Fibroblast of skin of left biceps (primary cell): ENCODE measurements at places on chromosomes 2 and 18.

GRCh38 chr2:8086796-8087479, 594.9 kb upstream of the ID2 start:
- peak; percentile 94 for DNase-seq

DNA sequence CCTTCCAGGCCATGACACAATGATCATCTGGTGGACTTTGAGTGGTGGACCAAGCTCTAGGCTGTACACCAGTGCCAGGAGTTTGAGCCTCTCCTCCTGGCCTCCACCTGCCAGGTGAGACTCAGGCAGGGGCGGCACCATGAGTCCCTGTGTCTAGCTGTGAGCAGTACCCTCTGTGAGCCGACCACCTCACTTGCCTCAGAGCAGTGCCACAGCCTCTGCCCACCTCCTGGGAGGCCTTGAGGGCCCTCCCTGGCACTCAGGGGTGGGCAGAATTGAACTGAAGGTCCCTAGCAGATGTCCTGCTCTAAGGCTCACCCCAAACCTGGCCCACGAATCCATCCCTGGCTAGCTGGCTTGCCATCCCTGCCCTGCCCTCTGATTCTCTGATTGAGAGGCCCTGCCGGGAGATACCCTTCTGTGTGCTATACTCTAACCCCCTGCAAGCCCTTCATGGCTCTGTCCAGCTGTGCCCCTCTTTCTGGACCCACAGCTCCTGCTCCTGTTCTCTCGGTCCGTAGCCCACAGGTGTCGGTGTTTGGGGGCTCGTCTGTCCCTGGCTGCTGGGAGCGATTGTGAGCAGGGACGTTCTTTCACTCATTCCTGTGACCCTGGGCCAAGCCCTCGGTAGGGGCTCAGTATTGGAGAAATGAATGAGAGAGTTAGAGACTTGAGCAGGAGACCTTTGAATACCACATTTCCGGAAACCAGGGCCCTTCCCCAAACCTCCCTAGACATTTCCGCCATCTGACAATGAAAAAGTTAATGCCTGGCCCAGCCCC, 70.0 kb downstream of the INHBB start:
- DNase-seq: no peak

- DNase-seq: no peak
Measured at GRCh38 chr2:38556006-38556801, 46.5 kb downstream of the HNRNPLL start.

GRCh38 chr2:98585386-98585785, 22.9 kb downstream of the COA5 start:
- no peak for DNase-seq

- no peak for DNase-seq
Measured at GRCh38 chr2:200689115-200689514, 103.3 kb downstream of the AOX1 start.

DNA sequence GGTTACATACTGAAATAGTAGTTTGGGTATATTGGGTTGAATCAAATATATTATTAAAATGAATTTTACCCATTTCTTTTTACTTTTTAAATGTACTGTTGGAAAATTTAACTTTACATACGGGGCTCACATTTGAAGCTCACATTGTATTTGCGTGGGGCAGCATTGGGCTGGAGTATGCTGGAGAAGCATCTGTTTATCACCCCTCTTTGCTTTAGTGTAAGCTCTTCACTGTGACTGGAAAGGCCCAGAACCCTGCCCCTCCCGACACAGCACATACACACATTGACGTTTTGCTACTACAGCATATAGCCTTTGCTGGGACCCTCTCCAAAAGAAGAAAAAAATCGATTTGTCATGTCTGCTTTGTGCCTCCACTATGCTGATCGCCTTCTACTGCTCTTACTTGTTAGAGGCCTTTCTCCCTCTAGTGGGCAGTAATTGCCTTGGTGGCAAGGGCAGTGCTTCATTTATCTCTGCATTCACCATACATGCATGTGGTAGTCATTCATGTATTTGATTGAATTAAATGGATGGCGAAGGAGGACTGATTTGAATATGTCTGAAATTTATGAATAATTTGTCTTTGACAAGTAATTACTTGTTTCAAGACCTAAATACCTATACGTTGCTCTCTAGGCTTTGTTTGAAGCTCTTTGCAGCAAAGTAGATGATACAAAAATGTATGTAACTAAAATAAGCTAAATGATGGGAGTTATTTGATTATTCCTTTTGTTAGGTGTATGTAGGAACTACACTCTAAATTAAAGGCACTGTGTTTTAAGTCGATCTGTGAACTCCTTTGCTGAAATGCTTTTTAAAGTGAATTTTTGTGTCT, 37.4 kb downstream of the VAPA start:
- DNase-seq: peak; percentile 28
